ENCODE measurements at places on chromosomes 2 and 18. TPM values are rescaled to one million over a fixed set of nuclear protein-coding genes. Genes with fewer than 3 reads are reported as not detected.
A peak's percentile ranks its signal among the peaks of the same experiment; 100 is the strongest.

SNRNP200 gene
- total RNA-seq = 177 TPM

GRCh38 chr2:109005686-109006204 lies 16.7 kb upstream of the EDAR start:
- no peak for DNase-seq
- no peaks in the 10 kb centered on the region for H3K36me3 ChIP-seq
- no peaks in the 10 kb centered on the region for H3K27me3 ChIP-seq
- H3K27ac ChIP-seq = no peak overlapping the region
- no peak overlapping the region for H3K4me3 ChIP-seq
- peaks cover 6% of the 10 kb centered on the region for H3K4me1 ChIP-seq

SGPP2 gene
- 0.11 TPM for total RNA-seq

PLA2R1 gene
- total RNA-seq = not detected

DNA sequence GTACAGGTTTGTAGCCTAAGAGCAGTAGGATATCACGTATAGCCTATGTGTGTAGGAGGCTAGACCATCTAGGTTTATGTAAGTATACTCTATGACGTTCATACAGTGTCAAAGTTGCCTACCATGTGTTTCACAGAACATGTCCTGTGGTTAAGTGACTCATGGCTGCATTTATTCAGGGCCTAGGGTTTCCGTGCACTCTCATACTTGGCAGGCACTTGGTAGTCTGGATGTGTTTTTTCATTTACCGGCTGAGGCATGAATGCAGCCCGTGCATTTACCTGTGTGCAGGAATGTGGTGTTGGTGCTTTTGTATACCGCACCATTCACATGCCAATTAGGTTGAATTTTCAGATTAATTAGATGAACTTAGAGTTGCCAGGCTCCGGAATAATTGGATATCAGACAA lies 43.4 kb downstream of the MYL12B start:
- no peak overlapping the region for H3K4me3 ChIP-seq
- DNase-seq = peak; percentile 46
- H3K36me3 ChIP-seq = no peaks in the 10 kb centered on the region
- H3K27ac ChIP-seq = peak overlapping the region; percentile 25
- H3K4me1 ChIP-seq = peaks cover 12% of the 10 kb centered on the region

DNA sequence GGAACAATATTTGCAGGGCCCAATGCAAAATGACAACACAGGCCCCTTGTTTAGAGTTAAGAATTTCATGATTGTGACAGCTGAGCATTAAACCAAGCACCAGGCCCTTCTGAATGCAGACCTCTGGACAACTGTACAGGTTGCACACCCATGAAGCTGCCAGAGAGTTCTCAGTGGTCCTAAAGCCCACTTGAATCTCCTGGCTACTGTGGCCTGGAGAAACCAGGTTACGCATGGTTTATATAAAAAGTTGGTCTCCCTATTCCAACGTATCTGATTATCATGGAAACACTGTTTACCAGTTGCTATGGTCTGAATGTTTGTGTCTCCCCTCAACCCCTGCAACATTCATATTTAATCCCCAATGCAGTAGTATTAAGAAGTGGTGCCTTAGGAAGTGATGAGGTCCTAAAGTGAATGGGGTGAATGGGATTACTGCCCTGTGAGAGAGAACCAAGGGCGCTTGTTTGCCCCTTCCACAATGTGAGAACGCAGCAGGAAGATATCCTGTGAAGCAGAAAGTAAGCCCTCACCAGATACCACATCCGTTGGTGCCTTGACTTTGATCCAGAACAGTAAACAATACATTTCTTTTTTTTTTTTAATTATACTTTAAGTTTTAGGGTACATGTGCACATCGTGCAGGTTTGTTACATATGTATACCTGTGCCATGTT lies 48.0 kb upstream of the ANXA4 start:
- no peaks in the 10 kb centered on the region for H3K27me3 ChIP-seq
- peaks cover 4% of the 10 kb centered on the region for H3K36me3 ChIP-seq
- peak; percentile 83 for DNase-seq
- peak overlapping the region; percentile 64 for H3K4me3 ChIP-seq
- H3K27ac ChIP-seq = peak overlapping the region; percentile 91

TUBB8B gene
- not detected for total RNA-seq

GRCh38 chr2:161373942-161374341 lies 42.2 kb upstream of the TBR1 start:
- H3K36me3 ChIP-seq = peaks cover 19% of the 10 kb centered on the region
- H3K27me3 ChIP-seq = no peaks in the 10 kb centered on the region
- DNase-seq = no peak
- no peaks in the 10 kb centered on the region for H3K4me1 ChIP-seq
- no peak overlapping the region for H3K27ac ChIP-seq

- H3K4me1 ChIP-seq = no peaks in the 10 kb centered on the region
- DNase-seq = no peak
- no peaks in the 10 kb centered on the region for H3K27me3 ChIP-seq
- no peak overlapping the region for H3K4me3 ChIP-seq
- H3K36me3 ChIP-seq = no peaks in the 10 kb centered on the region
- H3K27ac ChIP-seq = no peak overlapping the region
These were observed 347.0 kb upstream of the RAB12 start for GRCh38 chr18:8262221-8262620.

DNA sequence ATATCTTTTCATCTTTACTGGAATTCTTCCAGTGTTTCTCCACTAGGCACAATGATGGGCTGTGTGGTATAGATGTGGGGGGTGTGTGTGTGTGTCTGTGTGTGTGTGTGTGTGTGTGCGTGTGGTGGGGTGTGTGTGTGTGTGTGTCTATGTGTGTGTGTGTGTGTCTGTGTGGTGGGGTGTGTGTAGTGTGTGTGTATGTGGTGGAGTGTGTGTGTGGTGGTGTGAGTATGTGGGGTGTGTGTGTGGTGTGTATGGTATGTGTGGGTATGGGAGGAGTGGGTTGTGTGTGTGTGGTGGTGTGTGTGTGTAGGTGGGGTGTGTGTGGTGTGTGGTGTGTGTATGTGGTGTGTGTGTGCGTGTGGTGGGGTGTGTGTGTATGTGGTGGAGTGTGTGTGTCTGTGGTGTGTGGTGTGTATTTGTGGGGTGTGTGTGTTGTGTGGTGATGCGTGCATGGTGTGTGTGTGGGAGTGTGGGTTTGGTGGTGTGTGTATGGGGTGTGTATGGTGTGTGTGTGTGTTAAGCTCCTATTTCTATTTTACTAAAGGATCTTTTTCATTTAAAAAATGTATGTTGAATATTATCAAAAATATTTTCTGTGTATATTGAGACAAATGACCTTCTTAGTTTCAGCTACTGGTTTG lies 84.2 kb downstream of the IRS1 start:
- H3K36me3 ChIP-seq = no peaks in the 10 kb centered on the region
- peaks cover 13% of the 10 kb centered on the region for H3K27me3 ChIP-seq
- no peaks in the 10 kb centered on the region for H3K4me1 ChIP-seq
- H3K4me3 ChIP-seq = no peak overlapping the region
- H3K27ac ChIP-seq = no peak overlapping the region

- DNase-seq = no peak
- no peaks in the 10 kb centered on the region for H3K4me1 ChIP-seq
- no peaks in the 10 kb centered on the region for H3K27me3 ChIP-seq
- no peak overlapping the region for H3K4me3 ChIP-seq
These were observed 487.3 kb upstream of the NETO1 start for GRCh38 chr18:73355121-73355520.

DNA sequence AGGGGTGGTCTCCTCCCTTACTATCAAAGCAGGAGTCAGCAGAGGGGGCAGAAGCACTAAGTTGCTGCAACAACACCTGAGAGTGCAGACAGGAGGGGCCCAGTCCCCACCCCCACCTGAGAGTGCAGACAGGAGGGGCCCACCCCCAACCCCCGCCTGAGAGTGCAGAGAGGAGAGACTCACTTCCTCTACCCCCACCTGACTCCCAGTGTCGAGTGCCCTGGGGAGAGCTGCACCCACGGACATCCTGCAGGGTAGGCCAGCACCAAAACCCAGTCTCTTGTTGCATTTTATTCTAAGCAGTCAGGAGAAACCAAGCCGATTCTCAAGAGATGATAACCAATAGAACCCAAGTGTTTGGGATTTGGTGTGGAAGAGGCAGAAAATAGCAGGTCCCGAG lies 78.4 kb downstream of the NAPG start:
- DNase-seq = no peak
- no peak overlapping the region for H3K4me3 ChIP-seq
- H3K27me3 ChIP-seq = peaks cover 2% of the 10 kb centered on the region
- no peak overlapping the region for H3K27ac ChIP-seq

ABCG5 gene
- not detected for total RNA-seq

GRCh38 chr2:120739438-120740090 lies 3.9 kb downstream of the GLI2 start:
- DNase-seq = no peak
- H3K4me1 ChIP-seq = peaks cover 6% of the 10 kb centered on the region
- H3K4me3 ChIP-seq = no peak overlapping the region
- no peaks in the 10 kb centered on the region for H3K36me3 ChIP-seq
- peaks cover 68% of the 10 kb centered on the region for H3K27me3 ChIP-seq

DNA sequence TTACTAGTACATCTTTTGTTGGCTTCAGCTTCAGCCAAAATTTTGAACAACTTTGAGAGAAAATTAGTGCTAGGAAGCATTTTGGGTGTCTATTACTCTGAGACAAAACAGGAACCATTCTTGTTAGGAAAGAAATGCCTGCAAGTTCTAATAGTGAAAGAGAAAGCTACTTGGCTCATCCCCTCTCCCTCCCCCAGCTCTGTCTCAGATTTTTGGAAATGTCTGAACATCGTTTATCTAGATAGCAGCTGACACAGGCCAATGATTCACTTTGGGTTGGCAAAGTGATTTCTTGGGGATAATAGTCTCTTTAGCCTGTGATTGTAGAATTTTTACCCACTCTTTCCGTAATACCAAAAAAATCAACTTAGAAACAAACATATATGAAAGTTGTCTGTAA lies 42.3 kb upstream of the PTPRM start:
- H3K27ac ChIP-seq = no peak overlapping the region
- H3K4me3 ChIP-seq = no peak overlapping the region
- no peaks in the 10 kb centered on the region for H3K27me3 ChIP-seq

NCKAP1 gene
- 0.52 TPM for total RNA-seq

GRCh38 chr2:199734011-199734410 lies 117.0 kb downstream of the FTCDNL1 start:
- no peak for DNase-seq
- H3K4me3 ChIP-seq = no peak overlapping the region
- no peaks in the 10 kb centered on the region for H3K4me1 ChIP-seq
- H3K36me3 ChIP-seq = no peaks in the 10 kb centered on the region
- H3K27me3 ChIP-seq = peaks cover 16% of the 10 kb centered on the region
- H3K27ac ChIP-seq = no peak overlapping the region

- no peaks in the 10 kb centered on the region for H3K36me3 ChIP-seq
- H3K4me1 ChIP-seq = no peaks in the 10 kb centered on the region
- H3K27me3 ChIP-seq = peaks cover 9% of the 10 kb centered on the region
These were observed 157.4 kb downstream of the SUCLG1 start for GRCh38 chr2:84301717-84302116.

ARPC2 gene
- total RNA-seq = 844 TPM

DNA sequence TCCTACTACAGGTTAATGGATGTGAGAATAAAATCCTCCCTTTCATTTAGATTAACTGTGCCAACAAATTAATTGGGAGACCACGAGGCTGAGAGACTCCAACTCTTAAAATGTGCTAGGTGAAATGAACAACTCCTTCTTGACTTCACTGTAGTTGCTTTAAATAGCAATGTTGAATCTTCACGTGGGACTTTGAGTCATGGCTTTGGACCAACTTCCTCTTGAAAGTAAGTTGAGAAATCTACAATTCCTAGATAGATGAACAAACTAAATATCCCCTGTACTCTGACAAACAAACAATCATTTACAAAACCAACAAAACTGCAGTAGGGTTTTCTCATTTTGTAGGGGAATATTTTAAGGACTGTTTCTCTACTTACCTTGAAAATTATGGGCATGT lies 291.9 kb upstream of the SPRED2 start:
- H3K4me1 ChIP-seq = no peaks in the 10 kb centered on the region
- no peaks in the 10 kb centered on the region for H3K27me3 ChIP-seq
- no peak overlapping the region for H3K4me3 ChIP-seq
- no peak overlapping the region for H3K27ac ChIP-seq

ANKRD44 gene
- total RNA-seq = 188 TPM

DNA sequence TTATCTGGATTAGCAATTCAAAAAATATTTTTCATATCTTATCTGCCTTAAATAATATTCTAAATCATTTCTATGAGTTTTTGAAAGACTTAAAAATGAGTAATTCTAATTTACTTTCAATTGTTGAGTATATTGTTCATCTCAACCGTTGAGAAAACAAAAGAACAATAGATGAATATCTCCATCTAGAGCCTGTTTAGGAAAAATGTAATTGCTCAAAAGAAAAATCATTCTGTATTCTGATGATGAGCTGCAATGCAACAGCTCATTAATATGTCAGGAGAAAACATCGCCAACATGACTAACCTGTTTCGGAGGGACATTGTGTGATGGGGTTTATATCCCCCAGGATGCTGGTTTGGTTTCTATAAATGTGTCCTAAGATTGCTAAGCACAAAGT lies 417.6 kb downstream of the SUCLG1 start:
- no peak overlapping the region for H3K27ac ChIP-seq
- no peaks in the 10 kb centered on the region for H3K4me1 ChIP-seq
- peaks cover 11% of the 10 kb centered on the region for H3K27me3 ChIP-seq
- no peak for DNase-seq
- no peak overlapping the region for H3K4me3 ChIP-seq

DSG4 gene
- not detected for total RNA-seq

DNA sequence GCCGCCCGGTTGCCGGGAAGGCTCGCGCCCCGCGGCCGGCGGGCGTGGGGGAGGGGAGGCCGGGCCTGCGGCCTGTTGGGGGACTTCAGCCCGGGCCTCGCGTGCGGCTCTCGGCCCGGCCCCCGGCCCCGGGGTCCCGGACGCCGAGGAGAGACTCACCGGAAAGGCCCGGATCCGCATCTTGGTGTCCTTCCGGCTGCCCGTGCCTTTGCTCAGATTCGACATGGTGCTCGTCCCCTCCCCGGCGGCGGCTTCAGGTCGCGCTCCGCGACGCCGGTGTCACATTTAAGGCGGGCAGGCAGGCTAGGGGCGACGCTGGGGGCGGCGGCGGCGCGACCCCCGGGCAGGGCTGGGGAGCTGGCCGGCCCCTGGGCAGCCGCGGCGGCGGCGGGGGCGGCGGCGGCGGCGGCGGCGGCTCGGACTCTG lies 365 bp downstream of the CUL3 start:
- DNase-seq = peak; percentile 74
- H3K4me3 ChIP-seq = peak overlapping the region; percentile 83
- peaks cover 22% of the 10 kb centered on the region for H3K36me3 ChIP-seq
- H3K4me1 ChIP-seq = peaks cover 50% of the 10 kb centered on the region
- H3K27me3 ChIP-seq = no peaks in the 10 kb centered on the region
- H3K27ac ChIP-seq = peak overlapping the region; percentile 94

WNT10A gene
- not detected for total RNA-seq

DNA sequence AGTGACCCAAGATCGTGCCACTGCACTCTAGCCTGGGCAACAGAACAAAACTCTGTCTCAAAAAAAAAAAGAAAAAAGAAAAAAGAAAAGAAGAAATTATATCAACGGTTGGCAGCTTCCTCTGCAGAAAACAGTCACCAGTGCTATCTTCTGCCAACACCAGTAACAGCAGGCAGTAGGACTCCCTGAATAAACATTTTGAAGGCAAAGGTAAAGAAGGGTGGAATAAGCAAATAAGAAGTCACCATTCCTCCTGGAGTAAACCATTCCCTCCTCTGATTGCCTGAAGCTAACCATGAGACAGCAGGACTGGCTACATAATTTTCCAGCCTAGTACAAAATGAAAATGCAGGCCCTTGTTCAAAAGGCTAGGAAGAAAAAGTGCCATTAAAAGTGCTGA lies 9.0 kb upstream of the RNF103 start:
- H3K27ac ChIP-seq = no peak overlapping the region
- H3K36me3 ChIP-seq = no peaks in the 10 kb centered on the region
- no peak overlapping the region for H3K4me3 ChIP-seq
- no peaks in the 10 kb centered on the region for H3K4me1 ChIP-seq
